Small intestine (tissue), 16 donors: ENCODE measurements at places on chromosomes 6 and 20. TPM values are rescaled to one million over a fixed set of nuclear protein-coding genes. Genes with fewer than 3 reads are reported as not detected.

TSBP1 gene
- polyA plus RNA-seq = not detected

EEF1A2 gene
- polyA plus RNA-seq = 15.7 TPM

COL21A1 gene
- polyA plus RNA-seq = 0.84 TPM

MDFI gene
- 7.1 TPM for polyA plus RNA-seq

BMP2 gene
- polyA plus RNA-seq = 16.8 TPM

SAMD10 gene
- polyA plus RNA-seq = 3.6 TPM

HDDC2 gene
- 71.6 TPM for polyA plus RNA-seq

SPATA2 gene
- 9.9 TPM for polyA plus RNA-seq

- DNase-seq = no peak
Observed at GRCh38 chr6:112181130-112181529, 73.2 kb downstream of the LAMA4 start.

DNA sequence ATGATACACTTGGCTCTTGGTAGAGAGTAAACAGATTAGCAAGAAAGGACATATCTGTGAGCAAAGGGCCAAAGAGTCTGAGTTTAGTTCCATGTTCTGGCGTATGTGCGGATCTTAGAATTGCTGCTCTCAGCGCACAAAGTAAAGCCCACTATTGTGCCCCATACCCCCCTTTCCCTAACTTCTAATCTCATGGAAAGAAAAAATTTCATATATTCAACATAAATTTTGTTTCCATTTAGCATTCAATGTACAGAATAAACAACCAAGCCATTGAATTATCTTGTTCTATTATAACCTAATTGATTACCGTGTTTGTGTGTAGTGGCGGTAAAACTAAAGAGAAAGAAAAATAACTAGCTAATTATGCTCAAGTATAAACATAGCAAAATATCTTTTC, 30.5 kb downstream of the FILIP1 start:
- DNase-seq = no peak

DNA sequence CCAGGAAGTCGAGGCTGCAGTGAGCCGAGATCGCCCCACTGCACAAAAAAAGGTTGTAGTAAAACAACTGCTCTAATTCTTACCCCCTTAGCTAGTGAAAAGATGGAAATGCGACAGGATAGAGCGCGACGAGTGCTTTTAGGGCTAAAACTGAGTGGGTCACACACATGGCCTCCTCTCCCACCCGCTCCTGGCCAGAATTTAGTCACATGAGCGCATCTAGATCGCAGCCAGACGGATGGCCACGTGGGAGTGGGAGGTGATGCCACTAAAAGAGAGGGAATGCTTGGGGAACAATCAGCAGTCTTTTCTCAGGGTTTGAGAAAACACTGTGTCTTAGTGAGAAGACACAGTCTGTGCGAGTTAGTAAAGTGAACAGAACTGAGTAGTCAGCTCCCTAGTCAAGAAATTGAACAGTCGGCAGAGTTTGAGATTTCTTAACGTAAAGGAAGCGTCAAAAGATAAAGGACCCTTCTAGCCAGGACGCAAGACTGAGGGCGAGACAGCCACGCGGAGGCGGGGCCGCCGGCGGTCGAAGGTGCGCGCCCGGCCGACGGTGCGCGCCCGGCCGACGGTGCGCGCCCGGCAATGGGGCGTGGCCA, 664 bp upstream of the ACTR5 start:
- DNase-seq = no peak

DNA sequence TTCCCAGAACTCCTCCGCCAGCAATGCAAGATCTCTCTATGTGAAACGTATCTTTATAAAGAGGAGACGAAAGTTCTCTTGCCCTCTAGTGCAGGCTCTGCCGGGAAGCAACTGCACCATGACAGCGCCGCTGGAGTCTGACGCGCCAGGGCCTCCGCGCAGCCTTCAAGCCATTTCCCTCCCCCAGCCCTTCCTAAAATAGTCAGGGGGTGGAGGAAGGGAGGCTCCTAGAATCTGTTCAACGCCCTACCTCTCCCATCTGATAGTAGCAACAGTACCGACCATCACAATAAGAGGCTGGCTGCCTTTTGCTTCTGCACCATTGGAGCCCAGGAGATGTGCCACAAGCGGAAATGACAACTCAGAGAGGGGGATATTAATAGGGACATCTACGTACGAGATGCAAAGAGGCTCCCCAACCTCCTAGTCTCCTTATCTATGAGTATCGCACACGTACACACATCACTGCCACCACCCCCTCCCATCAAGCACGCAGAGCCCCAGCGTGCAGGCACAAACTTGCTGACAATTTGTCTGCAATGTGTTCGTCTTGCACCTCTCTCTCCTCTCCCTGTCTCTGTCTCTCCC, 1.0 kb downstream of the SYNE1 start:
- no peak for DNase-seq

GRCh38 chr6:154740658-154741057, 7.4 kb downstream of the SCAF8 start:
- no peak for DNase-seq

DNA sequence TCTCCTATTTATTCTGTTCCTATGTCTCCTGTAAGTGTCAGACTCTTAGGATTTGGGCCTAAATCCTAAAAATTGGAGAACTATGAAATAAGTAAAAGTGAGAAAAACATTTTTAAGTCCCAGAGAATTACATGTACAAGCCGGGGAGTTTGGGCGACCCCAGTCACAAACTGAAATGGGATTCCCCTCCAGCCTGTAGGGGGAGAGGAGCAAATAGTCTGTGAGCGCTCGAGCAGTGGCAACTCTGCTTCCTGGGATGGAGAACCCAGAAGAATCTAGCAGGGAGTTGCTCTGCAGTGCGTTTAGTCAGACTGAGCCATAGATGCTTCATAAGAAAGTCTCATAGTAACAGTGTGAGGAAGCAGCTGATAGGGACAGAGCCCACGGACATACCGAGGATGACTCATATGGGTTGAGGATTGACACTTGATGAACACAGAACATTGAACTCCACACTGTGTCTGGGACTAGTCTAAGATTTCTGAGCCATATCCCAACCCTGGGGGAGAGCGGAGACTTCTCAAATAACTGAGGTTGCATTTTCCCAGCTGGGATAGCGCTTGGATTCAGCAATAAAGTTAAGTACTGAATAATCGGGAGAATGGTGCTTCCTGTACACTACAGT, 437.2 kb downstream of the BCKDHB start:
- no peak for DNase-seq

GRCh38 chr6:50110587-50110986, 60.9 kb upstream of the DEFB112 start:
- peak; percentile 25 for DNase-seq

- DNase-seq = no peak
Observed at GRCh38 chr6:130032758-130033340, 14.5 kb downstream of the L3MBTL3 start.

DNA sequence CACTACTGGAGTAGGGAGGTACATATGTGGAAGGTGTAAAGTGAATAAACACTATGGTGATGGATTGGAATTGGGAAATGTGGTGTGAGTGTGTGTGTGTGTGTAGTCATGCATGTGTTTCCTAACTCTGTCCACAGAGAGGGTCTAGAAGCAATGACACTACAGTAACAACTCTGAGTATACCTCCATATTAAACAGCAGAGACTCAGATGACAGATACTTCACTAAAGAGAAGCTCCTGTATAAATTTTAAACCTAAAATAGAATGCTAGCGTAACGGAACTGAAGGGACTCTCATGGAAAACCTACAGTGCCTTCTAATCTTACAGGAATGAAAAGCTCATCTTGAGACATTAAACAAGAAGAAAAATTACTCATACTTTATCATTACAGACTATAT, 150.5 kb downstream of the SLC16A10 start:
- no peak for DNase-seq

DNA sequence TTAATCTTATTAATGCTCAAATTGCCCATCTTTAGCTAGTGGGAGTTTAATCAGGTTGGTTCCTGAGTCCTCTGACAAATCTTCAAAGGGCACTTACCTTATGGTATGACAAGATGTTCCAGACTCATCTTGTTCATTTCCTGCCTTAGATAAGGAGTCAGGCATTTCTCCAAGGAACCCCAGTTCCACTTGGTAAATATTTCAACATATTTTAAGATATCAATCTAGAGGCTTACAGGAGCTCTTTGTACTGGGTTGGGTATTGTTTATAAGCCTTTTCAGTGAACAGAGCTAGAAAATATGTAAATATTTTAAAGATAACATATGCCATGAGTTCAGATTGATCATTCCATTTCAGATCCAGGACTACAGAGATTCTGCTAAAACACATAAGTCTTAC, 159.8 kb downstream of the RCAN2 start:
- DNase-seq = no peak

DNA sequence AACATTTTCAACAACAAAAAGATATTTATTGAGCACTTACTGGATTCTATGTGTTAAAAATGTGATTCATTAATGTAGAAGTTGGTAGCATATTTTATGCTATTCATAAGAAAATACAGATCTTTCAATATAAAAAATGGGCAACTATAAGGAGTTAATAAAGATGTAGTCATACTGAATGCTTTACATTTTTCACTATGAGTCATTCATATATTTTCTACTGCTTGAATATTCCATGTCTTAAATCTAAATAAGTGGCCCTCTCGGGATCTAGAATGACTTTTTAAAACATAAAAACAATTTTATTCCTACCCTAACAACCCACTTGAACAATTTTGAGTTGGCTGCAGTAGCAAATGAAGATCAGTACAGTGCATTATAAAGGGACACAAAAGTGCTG, 362.1 kb downstream of the PHF3 start:
- DNase-seq = no peak

DNA sequence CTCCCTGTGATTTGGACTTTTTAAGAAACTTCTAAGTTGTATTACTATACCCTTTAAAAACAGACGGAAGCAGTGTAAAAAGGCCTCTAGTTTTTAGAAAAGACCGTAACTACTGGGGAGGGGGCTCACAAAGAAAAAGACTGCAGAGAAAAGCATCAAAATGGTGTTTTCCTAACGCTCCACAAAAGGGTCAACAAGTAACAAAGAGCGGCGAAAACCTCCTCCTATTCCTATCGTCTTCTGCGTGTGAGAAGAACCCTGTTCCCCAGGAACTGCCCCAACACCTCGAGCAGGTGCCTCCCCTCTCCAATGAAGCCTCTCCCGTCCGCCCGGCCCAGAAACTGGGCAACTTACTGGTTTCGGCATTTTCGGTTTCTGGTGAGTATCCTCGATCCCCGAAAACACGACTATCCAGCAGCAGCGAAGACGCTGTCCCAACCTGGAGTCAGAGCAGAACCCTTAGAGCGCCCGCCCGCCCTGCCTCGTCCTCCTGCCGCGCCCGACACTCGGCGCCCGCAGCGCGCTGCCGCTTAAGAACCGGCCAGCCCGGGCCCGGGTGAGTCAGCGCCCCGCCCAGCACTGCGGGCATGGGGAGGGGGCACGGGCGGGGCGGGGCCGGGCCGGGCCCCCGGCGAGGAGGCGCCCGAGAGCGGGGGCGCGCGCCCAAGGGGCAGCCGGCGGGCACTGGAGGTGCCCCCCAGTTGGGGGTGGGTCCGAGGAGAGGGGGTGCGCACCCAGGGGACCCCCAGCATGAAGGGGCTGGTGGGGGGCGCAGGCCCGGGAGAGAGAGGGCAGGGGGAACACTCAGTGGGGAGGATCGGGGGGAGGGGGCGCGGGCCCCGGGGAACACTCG, 1.2 kb downstream of the EZR start:
- peak; percentile 85 for DNase-seq

- DNase-seq = no peak
Observed at GRCh38 chr6:140641412-140641811, 1267.0 kb upstream of the CITED2 start.

GRCh38 chr6:42042108-42042507, 8.2 kb upstream of the TAF8 start:
- DNase-seq = no peak

- DNase-seq = no peak
Observed at GRCh38 chr6:101853231-101854085, 459.9 kb downstream of the GRIK2 start.

GRCh38 chr6:52555518-52556233, 21.2 kb downstream of the TRAM2 start:
- no peak for DNase-seq

DNA sequence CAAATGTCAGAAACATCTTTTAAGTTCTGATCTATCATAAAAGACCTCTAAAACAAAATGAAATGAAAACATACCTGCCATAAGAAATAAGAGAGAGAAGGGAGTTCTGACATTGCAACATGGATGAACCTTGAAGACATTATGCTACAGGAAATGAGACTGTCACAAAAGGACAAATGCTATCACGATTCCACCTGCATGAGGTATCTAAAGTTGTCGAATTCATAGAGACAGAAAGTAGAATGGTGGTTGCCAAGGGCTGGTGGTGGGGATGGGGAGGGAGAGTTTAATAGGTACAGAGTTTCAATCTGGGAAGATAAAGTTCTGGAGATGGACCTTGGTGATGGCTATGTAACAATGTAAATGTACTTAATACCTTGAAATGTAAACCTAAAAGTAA, 3.3 kb downstream of the EZR start:
- DNase-seq = no peak

DNA sequence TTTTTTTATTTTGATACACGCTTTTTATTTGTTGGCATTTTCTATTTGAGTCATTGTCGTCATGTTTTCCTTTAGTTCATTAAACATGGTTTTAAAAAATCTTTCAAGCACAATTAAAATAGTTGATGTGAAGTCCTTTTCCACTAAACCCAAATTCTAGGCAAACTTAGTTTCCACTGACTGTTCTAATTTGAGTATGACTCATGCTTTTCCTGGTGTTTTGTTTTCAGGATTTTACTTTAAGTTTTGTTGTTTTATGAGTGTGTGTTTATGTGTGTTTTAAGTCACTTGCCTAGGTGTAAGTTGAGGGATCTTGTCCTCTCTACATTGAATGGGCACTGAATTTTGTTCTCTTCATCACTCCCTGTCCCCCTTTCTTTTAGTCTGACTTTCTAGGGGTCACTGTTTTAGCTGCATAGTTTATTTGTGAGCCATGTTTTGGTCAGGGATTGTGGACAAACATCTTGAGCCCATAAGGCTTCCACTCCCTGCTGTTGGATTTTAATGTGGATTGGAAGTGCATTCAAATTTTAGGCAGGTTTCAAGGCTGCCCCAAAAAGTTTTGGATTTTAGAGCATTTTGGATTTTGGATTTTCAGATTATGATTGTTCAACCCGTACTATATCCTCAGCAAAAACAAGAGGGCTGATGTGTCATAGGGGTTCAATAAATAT, 94.8 kb downstream of the CDYL start:
- DNase-seq = no peak

GRCh38 chr6:161341638-161342037, 67.8 kb upstream of the AGPAT4 start:
- no peak for DNase-seq

DNA sequence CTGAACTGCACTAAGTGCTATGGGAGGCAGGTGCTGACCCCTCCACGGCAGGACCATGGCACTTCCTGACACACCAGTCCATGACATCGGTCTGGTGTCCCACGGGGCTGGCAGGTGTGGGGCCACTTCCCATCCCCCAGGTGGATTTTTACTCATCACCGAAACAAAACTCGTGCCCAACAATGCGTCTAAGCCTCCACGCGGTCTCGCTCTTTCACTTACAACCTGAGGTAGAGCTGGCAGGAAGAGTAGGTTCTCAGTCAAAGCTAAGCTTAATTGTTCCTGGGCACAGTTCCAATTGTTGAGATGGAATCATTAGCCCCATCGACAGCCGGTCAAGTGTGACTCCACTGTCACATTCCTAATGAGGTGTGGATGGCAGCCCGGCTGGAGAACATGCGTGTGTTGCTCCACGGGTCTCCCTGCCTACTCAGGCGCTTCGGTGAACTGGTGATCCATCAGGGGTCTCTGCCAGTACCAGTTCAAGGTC, 125.7 kb downstream of the SLC23A2 start:
- no peak for DNase-seq
